ENCODE measurements at places on chromosomes 16 and 17. TPM values are rescaled to one million over a fixed set of nuclear protein-coding genes. Genes with fewer than 3 reads are reported as not detected.

- DNase-seq: no peak
Observed at GRCh38 chr16:88471575-88471974, 18.5 kb downstream of the ZFPM1 start.

DNA sequence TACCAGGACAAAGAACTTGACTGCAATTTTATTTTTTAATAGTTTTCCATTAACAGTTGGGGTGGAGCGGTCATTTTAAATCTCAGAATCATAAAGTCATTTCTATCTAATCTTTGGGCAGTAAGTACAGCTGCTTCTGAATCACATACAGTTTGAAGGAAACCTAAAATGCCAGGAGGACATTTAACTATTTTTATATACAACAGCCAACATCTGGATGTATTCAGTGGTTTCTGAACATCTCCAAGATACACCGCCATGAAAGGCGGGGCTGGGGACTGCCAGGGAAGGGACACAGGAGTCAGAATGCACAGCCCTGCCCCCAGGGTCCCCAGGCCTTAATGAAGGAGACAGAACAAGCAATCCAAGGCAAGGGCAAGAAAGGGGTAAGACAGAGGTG is 392.3 kb downstream of the SLC39A11 start:
- DNase-seq: no peak

- DNase-seq: no peak
Observed at GRCh38 chr17:38747463-38748148, 530 bp downstream of the PCGF2 start.

- DNase-seq: no peak
Observed at GRCh38 chr17:36086791-36087190, 3.2 kb downstream of the CCL3 start.

GRCh38 chr16:68097895-68098294 is 12.7 kb downstream of the NFATC3 start:
- no peak for DNase-seq

- no peak for DNase-seq
Observed at GRCh38 chr16:81461766-81462165, 17.2 kb downstream of the CMIP start.

- no peak for DNase-seq
Observed at GRCh38 chr17:72887917-72888316, 204.6 kb downstream of the SLC39A11 start.

DNA sequence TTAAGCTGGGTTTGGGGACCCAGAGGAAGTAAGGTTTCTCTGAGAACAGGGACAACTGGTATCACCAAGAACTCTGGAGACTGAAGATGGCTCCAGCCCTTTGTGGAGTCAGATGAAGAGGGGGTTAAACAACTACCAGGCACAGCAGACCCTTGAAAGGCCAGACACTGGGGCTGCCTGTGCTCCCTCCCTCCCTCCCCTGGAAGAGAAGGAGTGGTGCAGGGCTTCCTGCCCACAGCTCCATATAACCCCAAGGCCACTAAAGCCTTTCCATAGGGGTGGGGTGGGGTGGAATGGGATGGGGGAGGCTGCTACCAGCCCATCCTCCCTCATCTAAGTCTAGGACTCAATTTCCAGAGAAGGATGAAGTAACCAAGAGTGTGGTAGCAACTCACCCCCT is 66.7 kb downstream of the CCDC182 start:
- DNase-seq: no peak

DNA sequence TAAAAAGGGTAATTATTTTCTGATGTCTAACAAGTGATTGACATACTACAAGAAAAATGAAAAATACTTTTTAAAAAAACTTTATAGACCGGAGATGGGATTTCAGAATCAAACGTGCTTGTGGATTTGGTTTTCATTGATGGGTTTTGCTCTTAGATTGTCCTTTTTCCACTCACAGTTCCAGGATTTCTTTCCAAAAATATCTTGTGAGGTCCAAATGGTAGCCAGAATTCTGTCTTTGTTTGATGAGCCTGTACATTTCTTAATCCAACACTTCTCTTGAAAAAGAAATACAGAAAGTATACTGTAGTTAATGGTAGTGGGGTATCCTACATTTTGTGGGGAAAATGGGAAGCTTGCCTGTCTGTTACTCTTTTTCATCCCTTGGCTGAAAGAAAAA is 329.3 kb downstream of the KCNJ2 start:
- DNase-seq: peak; percentile 4

DNA sequence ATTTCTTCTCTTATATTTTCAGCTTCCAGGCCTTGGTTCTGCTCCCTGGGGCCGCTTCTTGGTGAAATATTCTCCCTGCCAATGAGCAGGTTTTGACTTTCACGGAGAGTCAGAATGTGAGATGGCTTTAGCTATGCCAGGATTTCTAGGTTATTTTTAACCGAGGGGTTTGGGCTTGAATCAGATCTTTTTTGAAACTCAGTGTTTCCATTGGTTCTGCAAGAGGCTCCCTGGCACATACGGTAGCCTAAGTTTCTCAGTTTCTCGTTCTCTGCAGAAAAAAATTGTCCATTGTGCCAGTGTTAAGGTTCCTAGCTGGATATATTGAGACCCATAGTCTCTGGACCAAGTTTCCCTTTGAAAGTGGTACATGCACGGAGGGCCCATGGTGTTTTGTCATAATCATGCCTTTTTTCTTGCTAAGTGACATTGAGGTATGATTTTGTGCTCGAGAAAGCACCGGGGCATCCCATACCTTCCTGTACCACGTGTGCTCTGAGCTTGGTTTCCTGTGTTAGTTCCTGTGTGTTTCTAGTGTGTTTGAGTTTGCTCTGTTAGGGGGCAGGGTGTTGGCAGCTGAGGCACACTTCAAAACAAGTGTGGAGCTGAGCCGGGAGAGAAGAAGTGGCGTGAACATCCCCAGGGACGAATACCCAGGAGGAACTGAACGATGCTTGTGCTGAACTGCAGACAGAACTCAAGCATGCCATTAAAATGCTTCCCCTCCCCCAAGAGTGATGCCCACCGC is 127.2 kb downstream of the HS3ST3B1 start:
- DNase-seq: peak; percentile 60

DNA sequence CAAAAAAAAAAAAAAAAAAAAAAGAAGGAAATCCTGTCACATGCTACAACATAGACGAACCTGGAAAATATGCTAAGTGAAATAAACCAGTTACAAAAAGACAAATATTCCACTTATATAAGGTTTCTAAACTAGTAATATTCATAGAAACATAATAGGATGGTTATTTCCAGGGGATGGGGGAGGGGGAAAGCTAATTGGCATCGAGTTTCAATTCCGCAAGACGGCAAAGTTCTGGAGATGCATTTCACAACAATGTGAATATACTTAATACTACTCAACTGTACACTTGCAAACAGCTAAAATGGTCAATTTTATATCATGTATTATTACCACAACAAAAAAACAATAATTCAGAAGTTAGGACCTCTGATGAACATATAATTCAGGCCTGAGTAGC is 37.9 kb upstream of the ABCA9 start:
- DNase-seq: no peak

- no peak for DNase-seq
Observed at GRCh38 chr17:29121442-29121841, 58.8 kb downstream of the MYO18A start.

DNA sequence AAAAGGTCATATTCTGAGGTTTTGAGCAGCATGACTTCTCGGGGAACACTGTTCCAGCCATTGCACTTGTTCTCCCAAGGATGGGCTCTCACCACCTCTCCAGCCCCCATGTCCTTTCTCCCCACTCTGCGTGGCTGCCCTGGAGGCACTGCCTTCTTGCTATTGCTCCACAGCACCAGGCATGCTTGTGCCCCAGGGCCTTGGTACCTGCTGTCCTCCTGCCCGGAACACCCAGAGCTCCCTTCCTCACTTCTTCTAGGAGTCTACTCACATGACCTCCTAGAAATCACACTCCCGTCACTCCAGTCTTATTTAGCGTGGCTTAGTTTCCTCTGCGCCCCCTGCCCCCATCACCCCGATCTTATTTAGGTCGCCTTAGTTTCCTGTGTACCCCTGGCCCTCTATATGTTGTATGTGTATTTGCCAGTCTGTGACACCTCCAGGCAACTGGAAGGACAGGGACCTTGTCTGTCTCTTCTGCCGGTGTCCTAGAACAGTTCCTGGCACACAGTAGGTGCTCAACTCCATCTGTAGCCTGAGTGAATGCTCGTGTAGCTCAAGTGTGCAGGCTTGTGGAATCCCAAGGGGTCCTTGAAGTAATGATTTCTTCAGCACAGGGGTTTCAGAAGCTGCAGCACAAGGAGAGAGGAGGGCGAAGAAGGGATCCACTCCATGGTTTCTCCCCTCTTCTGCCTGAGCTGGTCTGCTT is 208.6 kb upstream of the CIBAR2 start:
- no peak for DNase-seq

GRCh38 chr17:81859906-81860755 is at the start of gene P4HB:
Gene P4HB, minus strand, starts transcription at chr17:81860535. Its CDS starts 64 bp downstream, at chr17:81860471.
- no peak for DNase-seq

GRCh38 chr17:352421-353212 is at the start of gene RPH3AL:
Gene RPH3AL, minus strand, starts transcription at chr17:352807. Its CDS starts 25,264 bp downstream, at chr17:327543.
- DNase-seq: peak; percentile 88

DNA sequence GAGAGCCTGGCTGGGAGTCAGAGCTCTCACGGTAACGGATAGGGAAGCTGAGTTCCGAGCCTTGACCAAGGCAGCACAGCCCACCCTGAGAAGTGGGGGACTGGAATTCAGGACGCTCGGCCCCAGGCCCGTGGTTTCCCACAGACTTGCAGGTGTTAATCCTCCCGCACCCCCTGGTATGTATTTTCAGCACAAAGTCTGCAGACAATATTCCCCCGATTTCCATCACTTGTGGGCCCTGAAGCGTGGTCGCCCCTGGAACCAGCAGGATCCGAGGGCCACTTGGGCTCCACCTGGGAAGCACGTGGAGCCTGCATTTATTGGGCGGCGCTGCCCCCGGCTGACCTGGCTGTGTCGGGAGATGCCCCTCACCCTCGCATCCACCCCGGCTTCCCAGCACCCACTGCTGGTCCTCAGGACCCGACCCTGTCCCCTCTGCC is 60.2 kb downstream of the WSB1 start:
- no peak for DNase-seq

DNA sequence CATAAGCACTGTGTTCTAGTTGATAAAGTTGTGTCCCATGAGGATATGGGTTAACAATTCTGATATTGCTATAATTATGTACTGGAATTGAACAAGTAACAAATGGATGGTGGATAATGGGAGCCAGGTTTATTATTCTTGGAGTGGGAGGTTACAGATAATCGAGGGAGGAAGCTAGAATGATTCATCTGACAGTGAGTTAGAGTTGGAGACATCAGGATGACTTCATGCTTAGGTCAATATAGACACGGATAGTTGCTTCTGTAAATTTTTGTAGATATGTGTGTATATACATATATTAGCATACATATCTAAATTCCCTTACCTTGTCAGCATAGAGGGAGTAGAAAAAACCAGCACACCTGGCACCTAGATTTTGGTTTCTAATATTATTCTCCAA is 293.4 kb downstream of the SHISA9 start:
- DNase-seq: no peak

DNA sequence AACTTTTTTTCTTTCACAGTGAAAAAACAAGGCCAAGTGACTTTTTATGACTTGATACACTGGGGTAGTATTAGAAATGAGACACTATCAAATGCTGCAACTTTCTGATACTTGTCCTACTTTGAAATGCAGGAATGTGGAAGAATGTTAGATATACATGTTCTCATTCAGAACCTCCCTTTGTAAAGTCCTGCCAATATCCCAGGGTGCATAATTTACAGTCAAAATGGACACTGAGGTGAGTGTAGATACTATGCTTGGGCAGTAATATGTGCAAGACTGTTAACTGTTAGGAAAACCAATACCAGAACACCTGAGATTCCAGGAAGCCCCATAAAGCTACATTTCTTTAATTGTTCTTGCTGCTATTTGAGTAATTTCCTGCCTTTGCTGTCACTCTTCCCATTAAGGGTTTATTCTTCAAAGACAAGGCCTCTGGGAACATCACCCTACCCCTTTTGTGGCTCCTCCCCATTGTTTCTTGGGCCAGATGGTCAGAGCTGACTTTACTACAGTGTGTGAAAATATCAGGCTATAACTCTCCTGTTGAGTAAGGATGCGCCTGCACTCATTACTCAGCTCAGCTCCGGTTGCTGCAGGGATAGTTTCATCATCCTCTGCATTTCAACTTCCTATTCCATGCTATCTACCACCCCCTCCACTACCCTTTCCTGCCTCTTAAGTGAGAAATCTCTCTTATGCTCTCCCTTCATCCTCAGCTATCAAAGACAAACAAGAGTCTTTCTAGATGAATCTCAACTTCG is 48.7 kb downstream of the TMEM100 start:
- no peak for DNase-seq

GRCh38 chr17:43755389-43755875 is 3.2 kb downstream of the SOST start:
- peak; percentile 82 for DNase-seq

GRCh38 chr16:84505249-84506187 is 1.1 kb upstream of the MEAK7 start:
- no peak for DNase-seq

DNA sequence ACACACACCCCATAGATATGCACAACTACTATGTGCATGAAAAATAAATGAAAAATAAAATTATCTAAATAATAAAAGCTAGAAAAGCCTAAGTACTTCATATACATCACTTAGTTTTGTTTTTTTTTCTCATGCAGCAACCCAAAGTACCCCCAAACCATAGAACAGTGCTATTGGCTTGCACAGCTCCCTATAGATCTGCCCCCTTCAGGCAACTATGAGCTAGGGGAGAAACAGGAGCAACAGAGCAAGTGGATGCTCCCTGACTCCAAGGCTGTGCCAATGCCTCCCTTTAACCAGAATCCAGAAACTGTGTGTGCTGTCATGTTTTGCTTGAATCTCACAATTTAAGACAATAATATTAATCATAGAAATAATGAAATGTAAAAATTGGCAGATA is 605.5 kb downstream of the TOX3 start:
- no peak for DNase-seq

DNA sequence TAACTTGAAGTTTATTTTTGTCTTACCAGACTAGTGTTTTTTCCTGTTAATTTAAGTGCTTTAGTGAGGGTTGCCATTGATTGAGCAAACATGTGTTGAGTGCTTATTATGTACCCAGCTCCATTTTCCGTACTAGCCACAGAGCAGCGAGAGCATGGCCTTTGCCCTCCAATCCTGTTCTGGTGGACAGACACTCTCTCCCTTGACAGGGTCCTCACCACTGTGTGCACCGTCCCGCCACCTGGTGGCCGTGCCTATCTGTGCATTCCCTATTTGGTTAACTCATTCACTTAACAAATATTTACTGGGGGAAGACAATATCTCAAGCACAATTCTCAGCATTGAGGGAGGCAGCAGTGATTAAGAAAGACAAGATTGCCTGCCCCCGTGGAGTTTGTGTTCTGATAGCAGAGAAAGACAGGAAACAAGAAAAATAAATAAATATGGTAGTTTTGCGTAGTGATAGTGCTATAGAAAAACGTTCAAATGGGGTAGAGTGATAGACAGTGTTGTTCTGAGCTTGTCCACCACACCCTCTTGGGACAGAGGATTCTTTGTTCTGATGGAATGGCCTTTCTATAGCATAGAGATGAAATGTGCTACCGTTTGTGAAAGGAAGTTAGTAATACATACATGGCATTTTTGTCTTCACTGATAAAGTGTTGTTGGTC is 13.0 kb downstream of the CDH13 start:
- DNase-seq: peak; percentile 61

The GFAP gene
- total RNA-seq: 9.7 TPM

The AATF gene
- 5.3 TPM for total RNA-seq

The KRTAP1-1 gene
- not detected for total RNA-seq

The SLFN12L gene
- 1.8 TPM for total RNA-seq

The ABI3 gene
- 1.4 TPM for total RNA-seq

The CCDC40 gene
- 56.2 TPM for total RNA-seq

The RASD1 gene
- 72.9 TPM for total RNA-seq
